Mesangial cell (primary cell): ENCODE measurements at places on chromosomes 6 and 20. TPM values are rescaled to one million over a fixed set of nuclear protein-coding genes. Genes with fewer than 3 reads are reported as not detected.

Gene SPINT3
- not detected in 2 replicates for total RNA-seq

Gene DTNBP1
- total RNA-seq = 4.1 and 17.7 TPM in 2 replicates

Gene KIAA0408
- 0.63 and 0.98 TPM in 2 replicates for total RNA-seq

Gene TSBP1
- total RNA-seq = not detected in 2 replicates
